Pons (tissue), 1 donor: ENCODE measurements at places on chromosomes 7 and 10.

- DNase-seq, result no peak
Measured at GRCh38 chr10:104311184-104311720, 27.0 kb downstream of the ITPRIP start.

- no peak for DNase-seq
Measured at GRCh38 chr10:33804584-33804983, 470.1 kb upstream of the NRP1 start.

DNA sequence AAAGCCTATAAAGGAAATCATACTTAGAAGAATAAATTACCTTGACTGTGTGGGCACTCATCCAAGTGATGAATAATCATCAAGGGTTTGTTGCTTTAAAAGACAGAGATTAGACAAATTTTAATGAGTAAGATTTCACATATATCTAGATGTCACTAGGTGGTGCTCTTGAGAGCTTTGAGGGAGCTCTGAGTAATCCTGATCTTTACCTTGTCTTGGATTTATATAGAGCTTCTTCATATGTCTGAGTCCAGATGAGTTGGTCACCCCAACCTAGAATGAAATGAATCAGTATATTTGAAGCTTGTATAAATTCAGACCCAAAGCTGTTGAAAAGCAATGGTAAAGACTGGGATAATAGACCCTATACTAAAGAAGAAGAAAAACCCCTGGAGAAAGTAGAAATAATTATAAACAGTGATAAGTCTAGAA is 3.7 kb downstream of the AGR2 start:
- DNase-seq, result peak; percentile 61

DNA sequence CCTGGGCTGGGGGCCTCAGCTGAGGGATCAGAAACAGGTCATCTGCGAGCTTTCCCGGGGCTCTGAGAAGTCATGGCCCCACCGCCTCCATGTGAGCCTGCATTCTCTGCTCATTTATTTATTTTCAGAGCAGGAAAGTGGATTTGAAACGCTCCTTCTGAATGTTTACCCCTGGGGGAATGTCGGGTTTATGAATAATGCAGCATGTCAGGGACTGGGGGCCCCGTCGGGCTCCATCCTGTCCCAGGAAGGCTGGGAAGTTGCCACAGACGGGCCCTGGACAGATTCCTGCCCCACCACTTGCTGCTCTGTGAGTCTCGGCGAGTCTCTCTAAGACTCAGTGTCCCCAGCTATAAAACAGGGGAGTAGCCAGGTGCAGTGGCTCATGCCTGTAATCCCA is 11.9 kb upstream of the GTF2IRD1 start:
- DNase-seq, result no peak

DNA sequence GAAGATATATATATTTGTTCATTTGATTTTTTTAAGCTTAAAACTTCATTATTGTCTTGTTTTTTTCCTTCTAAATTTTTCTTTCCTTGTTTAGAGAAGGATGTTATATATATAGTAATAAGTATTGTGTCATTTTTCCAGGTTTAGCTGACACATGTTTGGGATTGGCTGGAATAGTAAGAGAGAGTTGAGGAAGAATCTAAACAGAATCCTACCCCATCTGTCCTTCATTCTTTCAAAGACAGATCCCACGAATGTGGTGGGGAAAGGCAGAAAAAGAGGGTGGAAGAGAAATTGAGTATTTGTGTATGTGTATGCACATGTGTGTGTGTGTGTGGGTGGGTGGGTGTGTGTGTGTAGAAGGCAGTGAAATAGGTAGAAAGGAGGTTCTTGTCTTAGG is 132.4 kb downstream of the SVIL start:
- DNase-seq, result no peak

DNA sequence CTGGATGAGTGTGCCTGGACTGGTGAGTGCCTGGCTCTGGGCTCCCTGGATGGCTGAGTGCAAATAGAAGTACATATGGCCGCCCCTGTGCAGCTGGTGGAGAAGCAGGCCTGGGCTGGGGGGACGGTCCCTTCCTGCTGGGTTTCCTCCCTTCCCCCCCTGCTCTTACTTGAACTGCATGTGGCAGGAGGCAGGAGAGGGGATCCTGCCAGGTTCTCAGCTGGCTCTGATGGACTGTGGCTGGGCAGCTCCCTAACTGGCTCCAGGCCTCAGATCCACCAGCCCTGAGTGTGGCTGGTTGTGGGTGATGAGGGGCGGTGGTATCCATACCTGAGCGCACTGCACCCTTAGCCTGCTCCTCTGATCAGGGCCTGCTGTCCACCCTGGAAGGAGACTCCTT is 26.9 kb downstream of the ADCY1 start:
- DNase-seq, result no peak

- DNase-seq, result no peak
Measured at GRCh38 chr7:1538544-1539180, 8.2 kb downstream of the MAFK start.

GRCh38 chr7:46123-46829 is 146.1 kb upstream of the FAM20C start:
- no peak for DNase-seq

DNA sequence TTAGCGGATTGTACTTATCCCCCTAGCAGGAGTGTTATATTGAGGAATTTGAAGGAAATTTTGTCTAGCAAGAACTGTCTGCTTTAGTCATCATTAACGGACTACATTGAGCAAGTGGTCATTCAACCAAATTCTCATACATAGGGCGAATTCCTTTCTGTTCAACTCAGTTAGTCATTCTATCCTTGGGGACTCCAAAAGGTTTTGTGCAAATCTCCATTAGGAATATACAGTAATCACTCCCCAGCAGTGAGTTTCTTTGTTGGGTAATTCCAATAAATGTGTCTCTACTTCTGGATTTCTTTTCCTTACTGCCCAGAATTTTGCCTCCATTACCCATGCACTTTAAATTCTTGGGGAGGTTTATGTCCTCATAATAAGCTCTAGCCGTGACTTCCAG is 51.1 kb downstream of the EPDR1 start:
- no peak for DNase-seq

- DNase-seq, result no peak
Measured at GRCh38 chr7:30034501-30034900, 6.3 kb downstream of the PLEKHA8 start.

DNA sequence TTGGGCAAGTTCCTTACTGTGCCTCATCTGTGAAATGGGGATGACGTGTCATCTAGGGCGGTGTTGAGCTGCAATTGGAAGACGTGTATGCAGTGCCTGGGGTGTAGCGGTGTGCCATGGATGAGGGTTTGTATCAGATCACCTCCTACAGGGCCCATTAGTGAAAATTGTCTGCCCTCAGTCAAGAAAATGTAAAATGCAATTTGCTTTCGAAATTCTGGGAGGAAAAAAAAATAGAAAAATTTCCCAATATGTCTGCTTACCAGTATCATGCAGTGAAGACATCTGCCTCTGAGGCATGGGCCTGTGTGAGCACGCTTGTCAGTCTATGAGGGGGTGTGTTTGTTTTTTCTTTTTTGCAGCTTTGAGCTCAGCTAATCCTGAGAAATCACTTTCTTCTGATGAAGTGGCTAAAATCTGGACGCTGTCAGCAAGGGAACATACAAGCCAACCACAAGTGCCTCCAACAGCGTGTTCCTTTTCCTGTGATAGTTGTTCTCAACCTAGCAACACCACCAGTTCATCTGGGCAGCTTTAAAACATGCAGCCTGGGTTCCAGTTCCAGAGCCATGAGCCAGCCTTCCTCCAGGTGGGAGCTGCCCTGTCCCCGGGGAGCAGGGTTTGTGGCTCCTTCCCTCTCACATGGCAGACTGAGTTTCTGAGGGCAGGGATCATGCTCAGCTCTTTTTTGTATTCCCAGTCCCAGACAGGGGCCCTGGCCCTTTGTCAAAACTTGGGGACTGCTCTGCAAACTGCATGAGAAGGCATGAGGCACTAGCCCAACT is 10.3 kb downstream of the FAM241B start:
- DNase-seq, result no peak

DNA sequence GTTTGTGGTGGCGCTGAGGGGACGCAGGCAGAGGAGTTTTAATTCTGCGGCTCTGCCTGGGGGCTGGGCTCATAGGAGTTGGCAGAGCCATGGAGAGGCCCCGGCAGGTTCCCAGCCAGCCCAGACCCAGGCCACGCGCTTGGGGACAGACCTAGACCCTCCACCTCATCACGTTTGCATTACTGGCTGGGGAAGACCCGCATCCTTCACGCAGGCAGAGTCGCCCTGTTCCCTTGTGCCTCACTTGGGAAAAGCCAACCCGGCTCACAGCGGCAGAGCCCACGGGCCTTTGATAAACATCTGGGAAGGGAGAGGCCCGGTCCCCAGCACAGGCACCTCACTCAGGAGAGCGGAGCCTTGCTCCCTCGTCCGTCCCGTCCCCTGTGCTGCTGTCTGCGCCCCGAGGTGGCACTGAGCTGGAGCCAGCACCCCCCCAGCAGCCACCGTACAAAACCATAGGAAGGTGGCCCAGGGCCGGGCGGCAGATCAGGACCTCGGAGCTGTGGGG is 112.8 kb downstream of the CYTH3 start:
- DNase-seq, result no peak

- peak; percentile 71 for DNase-seq
Measured at GRCh38 chr10:93816123-93816747, 58.5 kb downstream of the LGI1 start.

GRCh38 chr10:90197766-90198165 is 496.4 kb downstream of the KIF20B start:
- DNase-seq, result no peak

GRCh38 chr10:114683593-114683992 is 25.5 kb upstream of the ABLIM1 start:
- DNase-seq, result no peak

- DNase-seq, result no peak
Measured at GRCh38 chr7:83879063-83879462, 230.1 kb upstream of the SEMA3E start.

DNA sequence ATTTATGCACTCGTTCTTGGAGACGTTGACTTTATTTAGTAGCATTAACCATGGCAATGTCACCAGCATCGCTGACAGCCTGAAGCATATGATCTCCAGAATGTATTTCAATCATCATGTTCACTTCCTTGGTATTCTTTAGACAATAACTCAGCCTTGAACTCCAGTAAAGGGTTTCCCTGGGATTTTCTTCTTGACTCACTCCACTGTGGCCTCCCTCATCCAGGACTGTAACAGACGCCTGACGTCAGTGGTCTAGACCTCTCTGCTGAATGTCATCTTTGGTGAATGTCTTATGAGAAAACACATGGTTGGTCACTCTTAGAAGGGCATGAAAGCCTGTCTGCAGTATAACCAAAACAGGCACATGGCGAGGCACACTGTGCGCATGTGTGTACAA is 64.4 kb downstream of the EGFR start:
- DNase-seq, result no peak

DNA sequence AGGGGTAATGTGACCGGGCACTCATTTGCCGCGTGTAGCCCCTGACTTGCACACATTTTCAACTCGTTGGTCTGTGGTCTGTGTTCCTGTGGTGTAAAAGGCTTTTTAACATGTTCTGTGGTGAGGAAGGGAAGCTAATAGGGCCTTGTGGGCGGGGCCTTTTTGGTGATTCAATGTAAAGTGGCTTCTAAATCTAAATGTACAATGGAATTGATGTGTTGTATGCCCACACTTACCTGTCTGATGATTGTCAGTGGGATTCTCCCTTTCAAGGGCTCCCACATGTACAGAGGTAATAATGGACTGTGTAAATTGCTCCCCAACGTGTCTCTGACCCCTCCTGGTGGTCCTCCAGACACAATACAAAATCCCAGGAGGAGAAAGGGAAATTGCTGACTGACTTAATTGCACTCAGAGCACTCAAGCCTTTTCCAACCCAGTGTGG is 43.1 kb upstream of the GATAD1 start:
- no peak for DNase-seq

GRCh38 chr10:3018247-3018646 is 49.1 kb upstream of the PFKP start:
- DNase-seq, result no peak

- no peak for DNase-seq
Measured at GRCh38 chr7:101943889-101944600, 126.6 kb downstream of the CUX1 start.

GRCh38 chr10:43573250-43574000 is 991 bp downstream of the ZNF239 start:
- peak; percentile 22 for DNase-seq

GRCh38 chr10:114876602-114877300 is 55.2 kb downstream of the FHIP2A start:
- DNase-seq, result peak; percentile 39

GRCh38 chr7:3559278-3559677 is 258.2 kb downstream of the SDK1 start:
- DNase-seq, result peak; percentile 25

DNA sequence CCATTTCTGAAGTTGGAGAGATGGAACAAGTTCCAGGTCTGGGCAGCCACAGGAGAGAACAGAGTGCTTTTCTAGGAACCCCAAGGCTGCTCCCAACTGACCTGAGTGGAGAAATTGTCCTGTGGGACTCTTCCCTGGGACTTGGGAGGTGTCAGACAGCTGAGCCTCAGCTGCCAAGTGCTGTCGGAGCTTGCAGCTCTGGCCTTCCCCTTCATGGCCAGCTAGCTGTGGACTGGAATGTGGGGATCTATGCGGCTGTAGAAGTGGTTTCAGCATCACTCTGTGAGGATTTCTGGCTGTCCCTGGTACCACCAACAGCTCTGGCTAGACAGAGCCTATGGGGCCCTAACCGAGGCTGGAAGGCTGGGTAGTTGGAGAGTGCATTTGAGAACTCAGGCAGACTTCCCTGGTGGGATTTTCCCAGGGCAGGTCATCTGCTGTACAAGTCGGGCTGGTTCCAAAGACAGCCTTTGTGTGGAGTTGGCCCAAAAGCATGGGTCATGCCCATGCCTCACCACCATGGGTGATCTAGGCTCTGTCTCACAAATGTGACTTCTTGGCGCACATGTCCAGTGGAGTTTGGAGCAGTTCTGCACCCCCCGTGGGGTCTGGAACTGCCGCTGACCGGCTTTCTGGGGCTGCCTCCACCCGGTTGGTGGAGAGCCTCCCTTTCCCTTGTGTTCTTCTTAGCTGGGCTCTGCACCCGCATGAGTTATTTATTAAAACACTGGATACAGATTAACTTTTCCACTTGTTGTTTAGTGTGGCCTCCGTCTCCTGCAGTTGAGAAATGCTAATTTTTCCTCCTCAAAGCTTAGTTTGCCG is 10.9 kb downstream of the SUFU start:
- no peak for DNase-seq

- no peak for DNase-seq
Measured at GRCh38 chr10:30158325-30158960, 99.1 kb upstream of the JCAD start.

DNA sequence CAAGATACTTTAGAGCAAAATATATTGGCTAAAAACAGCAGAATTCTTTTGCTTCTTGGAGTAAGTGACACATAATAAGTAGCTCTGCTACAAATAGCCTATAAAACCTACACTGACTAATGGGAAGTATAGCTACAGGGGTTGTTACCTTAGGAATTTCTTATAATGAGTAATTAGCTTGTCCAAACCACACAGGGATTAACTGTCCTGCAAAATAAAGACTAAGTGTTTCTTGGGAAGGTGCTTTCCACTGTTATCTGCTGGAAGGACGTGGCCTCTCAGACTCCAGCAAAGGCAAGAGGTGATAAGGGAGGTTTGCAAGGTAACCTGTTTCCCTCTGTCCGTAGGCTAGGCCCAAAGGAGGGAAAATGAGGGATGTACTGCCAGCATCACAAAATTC is 302.4 kb downstream of the DOCK4 start:
- DNase-seq, result no peak
